M059J (cell line): ENCODE measurements at places on chromosomes 1 and 21. TPM values are rescaled to one million over a fixed set of nuclear protein-coding genes. Genes with fewer than 3 reads are reported as not detected.
A peak's percentile ranks its signal among the peaks of the same experiment; 100 is the strongest.

GRCh38 chr1:54006508-54006907 lies 11.5 kb downstream of the LDLRAD1 start:
- no peak for DNase-seq

DNA sequence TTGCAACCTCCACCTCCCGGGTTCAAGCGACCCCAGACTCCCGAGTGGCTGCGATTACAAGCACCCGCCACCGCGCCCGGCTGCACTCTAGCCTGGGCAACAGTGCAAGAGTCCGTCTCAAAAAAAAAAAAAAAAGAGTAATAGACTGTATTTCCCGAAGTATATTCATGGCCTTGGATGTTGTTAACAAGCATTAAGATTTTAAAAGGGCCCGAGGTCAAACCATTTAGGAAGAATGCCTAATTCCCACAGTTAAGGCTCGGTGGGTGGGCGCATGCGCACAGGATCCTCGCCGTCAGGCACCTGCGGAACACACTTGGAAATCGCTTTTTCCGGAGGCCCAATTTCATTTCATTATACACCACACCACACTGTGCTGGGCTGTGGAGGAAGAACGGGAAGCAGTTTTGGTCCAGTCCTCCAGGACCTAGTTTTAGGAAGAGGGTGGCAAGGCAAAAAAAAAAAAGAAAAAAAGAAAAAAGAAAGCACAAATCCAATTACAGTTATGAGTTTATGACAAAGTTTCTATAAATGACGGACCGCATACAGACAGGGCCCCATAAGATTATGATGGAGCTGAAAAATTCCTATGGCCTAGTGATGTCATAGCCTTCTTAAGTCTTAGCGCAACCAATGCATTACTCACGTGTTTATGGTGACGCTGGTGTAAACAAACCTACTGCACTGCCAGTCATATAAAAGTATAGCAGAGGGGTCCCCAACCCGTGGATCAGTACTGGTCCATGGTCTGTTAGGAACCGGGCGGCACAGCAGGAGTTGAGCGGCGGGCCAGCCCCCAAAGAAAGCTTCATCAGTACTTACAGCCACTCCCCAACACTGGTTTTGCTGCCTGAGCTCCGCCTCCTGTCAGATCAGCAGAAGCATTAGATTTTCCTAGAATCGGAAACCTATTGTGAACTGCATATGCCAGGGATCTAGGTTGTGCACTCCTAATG lies 38.2 kb downstream of the H3-3A start:
- no peak for DNase-seq

- no peak for DNase-seq
These were observed 14.3 kb downstream of the PDZK1 start for GRCh38 chr1:145692785-145693443.

DNA sequence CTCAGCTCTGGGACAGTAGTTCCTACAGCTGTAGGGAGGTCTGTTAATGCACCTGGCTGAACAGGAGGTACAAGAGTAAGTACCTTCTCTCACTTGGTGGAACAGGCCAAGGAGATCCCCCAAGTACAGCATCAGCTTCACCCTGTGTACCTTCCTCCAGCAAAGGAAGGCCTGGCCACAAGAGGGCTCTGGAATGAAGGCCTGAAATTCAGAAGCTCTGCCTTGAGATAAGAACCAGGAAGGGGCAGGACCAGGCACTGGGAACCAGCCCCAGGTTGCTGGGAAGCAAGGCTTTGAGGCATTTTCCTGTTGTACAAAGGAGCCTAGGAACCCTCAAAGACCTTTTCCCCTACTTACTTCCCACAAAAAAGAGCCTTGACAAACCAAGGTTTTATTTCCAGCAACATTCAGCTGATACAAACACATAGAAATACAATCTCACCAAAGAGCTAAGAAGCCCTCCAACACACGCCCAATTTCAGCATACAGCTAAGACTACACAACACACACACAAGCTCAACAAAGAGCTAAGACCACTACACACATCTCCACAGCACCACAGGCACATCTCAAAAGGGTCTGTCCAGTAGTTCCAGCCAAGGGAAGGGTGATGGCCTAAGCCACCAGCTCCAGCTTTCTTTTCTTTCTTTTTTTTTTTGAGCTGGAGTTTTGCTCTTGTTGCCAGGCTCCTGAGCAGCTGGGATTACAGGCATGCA lies 23.5 kb downstream of the F11R start:
- peak; percentile 77 for DNase-seq

DNA sequence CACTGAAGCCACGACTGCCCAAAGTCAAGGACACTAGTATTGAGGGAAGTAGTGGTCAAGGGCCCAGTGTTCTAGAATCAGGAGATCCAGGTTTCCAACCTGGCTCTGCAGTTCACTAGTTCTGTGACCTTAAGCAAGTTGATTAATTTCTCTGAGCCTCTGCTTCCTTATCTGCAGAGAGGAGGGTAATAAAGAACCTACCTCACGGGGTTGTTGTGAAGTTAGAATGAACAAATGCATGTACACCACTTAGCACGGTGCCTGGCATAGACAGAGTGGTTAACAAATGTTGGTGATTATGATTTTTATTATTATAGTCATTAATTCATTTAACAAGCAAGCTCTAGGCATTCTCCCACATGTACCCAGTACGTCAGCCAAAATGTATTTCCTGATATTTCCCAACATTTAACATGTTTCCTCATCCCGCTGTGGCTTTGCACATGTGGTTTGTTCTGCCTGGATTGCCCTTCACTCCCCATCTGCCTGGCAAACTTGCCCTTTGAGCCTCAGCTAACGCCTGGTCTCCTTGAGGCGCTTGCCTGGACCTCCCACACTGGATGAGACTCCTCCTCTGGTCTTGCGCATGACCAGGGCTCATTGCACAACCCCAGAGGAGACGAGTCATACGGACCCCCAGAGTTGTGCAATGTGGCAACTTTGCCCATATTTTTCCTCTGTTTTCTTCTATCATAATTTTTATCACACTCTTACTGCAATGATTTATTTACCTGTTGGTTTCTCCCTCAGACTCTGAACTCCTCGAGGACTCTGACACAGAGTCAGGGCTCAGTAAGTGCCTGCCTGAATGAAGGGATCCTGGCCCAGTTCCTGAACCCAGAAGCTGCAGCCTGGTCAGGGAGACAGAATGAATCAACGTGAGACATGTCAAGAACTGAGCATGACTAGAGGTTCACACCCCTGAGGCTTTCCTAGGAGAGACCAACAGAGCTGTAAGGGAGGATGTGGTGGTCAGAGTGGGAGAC lies 20.7 kb upstream of the MFSD2A start:
- DNase-seq: peak; percentile 75

- no peak for DNase-seq
These were observed 296.1 kb upstream of the SGIP1 start for GRCh38 chr1:66237722-66238479.

DNA sequence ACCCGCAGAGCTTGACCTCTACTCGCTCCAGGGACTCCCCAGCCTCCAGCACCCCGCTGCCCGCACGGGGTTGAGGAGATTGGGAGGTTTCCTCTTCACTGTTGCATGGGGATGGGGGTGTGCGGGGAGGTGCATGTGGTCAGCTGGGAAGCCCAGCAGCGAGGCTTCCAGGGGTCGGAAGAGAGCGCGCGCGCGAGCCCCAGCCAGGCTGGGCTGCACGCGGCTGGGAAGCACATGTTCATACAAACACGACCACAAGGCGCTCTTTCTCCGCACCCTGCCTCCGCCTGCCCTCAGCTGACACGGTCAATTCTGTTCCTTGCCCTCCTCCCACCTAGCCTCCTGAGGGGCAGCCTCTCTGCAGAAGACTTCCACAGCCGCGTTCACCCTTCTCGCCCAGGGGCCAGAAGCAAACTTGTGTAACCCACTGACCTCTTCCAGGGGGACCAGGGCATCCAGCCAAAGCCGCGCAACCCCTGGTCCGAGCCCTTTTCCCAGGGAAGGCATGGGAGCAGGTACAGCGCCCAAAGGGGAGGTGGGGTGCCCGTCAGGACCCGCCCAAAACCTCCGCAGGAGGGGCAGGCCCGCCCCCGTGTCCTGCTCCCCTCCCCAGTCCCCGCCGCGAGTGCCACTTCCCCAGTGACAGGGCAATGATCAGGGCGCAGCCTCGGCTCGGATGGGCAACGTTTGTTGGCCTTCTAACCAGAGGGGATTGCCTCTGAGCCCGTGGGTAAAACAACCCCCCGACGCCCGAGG lies 1.3 kb downstream of the COL24A1 start:
- DNase-seq: no peak

DNA sequence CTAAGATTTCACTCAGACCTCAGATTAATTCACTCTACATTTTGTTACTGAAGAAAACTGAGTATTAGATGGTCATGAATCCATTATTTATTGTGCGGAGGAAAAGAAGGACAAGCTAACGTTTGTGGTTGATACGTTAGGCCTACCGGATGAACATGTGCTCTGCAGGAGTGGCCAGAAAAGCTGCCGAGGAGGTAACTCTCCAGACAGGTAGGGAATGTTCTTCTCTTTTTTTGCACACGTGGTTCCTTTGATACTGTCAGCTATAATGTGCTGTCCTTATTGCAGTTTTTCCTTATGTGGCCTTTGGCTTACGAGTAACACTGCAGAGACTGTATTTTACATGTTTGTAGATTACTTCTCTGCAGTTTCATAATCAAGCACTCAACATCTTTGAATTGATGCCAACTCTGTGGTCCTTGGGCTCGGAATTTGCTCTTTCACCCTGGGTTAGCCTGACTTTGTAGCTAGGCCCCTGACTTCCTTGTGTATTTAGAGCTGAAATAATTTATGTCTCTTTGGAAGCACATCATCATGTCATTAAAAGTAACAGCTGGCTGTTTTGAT lies 13.6 kb downstream of the MTR start:
- no peak for DNase-seq

DNA sequence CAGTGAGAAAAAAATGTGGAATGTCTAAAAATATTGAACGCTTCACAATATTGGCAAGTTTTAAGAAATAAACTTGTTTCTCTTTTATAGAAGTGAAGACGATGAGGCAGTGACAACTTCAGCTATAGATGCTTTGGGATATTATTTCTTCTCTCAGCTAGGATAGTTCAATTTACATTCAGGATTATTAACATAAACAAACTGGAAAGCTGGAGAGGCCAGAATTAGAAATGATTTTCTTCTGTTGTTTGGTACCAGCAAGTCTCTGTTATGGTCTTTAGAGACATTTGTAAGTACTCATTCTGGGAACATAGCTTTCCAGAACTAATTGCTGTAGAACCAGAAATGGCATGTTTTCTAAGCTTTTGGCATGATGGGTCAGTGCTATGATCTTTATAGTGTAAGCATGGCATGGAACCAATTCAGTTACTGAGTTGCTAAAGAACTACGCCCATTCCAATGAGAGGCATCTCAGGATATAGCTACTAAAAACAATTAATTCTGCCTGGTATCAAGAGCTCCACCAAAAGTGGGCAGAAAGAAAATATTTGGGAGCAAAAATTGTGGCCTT lies 599.5 kb upstream of the B3GALT2 start:
- DNase-seq: no peak

GRCh38 chr1:33719326-33719725 lies 144.6 kb upstream of the HMGB4 start:
- no peak for DNase-seq

DNA sequence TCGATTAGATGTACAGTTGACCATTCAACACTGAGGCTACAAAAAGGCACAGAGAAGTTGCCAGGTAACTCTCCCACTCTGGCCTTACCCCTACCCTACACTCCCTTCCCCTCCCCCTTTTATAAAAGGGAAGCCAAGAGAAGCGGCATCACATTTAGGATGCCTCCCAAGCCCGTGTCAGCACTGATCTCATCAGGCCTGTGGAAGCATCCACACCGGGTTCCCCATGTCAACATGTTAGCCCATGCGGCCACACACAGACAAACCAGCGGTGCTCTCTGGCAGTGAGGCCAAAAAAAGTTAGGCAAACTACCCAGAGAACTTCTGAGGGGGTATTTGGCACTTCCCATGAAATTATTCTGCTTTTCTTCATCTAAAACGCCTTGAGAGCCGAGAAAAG lies 29.9 kb downstream of the BCAR3 start:
- DNase-seq: no peak

DNA sequence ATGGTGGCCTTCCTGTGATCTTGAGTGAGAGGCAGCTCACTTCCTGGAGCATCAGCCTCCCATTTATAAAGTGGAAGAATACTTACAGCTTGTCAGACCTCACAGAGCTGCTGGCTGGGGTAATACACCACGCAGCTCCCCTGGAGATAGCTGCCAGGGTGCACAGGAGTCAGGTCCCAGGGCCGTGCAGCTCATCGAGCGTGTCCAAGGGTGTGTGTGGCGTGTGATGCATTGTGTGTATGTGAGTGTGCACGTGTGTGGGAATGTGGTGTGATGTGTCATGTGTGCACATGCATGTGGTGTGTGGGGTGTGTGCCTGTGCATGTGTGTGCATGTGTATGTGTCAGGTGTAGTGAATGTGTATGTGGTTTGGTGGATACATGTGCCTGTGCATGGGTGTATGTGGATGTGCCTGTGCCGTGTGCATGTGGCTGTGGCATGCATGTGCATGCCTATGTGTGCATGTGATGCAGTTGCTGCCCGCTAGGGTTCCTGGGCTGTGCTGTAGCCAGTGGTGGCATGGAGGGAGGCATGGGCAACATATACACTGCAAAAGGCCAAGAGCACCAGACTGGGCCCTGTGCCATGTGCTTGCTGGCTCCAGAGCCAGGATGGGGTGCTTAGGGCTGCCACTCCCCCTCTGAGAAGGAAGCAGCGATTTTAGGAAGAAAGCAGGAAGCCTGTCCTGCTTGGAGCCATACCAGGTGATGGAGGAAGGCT lies 24.6 kb downstream of the WNT3A start:
- no peak for DNase-seq

GRCh38 chr1:58765441-58765840 lies 18.4 kb downstream of the JUN start:
- DNase-seq: no peak

GRCh38 chr1:23875382-23875781 lies 7.3 kb upstream of the FUCA1 start:
- DNase-seq: no peak

GRCh38 chr1:227242811-227243682 lies 75.2 kb downstream of the CDC42BPA start:
- peak; percentile 44 for DNase-seq

GRCh38 chr1:205440476-205441317 lies 15.1 kb downstream of the BLACAT1 start:
- DNase-seq: peak; percentile 87

GRCh38 chr1:59155351-59155750 lies 141.5 kb upstream of the FGGY start:
- DNase-seq: no peak

GRCh38 chr1:32063261-32063681 lies 9.5 kb upstream of the TMEM39B start:
- peak; percentile 76 for DNase-seq

MAP1LC3C gene
- total RNA-seq: not detected in 2 replicates

MAP10 gene
- 3.9 and 6.9 TPM in 2 replicates for total RNA-seq

AMY1B gene
- not detected in 2 replicates for total RNA-seq

SCCPDH gene
- total RNA-seq: 31.1 and 42.4 TPM in 2 replicates

OR2T29 gene
- total RNA-seq: not detected in 2 replicates

CELA2B gene
- total RNA-seq: not detected in 2 replicates

SPRR2A gene
- not detected in 2 replicates for total RNA-seq

HRNR gene
- total RNA-seq: not detected in 2 replicates

SERINC2 gene
- 134 and 164 TPM in 2 replicates for total RNA-seq

CACNA1S gene
- not detected in 2 replicates for total RNA-seq

ARTN gene
- total RNA-seq: 4.0 and 4.4 TPM in 2 replicates
